ENCODE measurements at places on chromosomes 2 and 18. TPM values are rescaled to one million over a fixed set of nuclear protein-coding genes. Genes with fewer than 3 reads are reported as not detected.
A peak's percentile ranks its signal among the peaks of the same experiment; 100 is the strongest.

DNA sequence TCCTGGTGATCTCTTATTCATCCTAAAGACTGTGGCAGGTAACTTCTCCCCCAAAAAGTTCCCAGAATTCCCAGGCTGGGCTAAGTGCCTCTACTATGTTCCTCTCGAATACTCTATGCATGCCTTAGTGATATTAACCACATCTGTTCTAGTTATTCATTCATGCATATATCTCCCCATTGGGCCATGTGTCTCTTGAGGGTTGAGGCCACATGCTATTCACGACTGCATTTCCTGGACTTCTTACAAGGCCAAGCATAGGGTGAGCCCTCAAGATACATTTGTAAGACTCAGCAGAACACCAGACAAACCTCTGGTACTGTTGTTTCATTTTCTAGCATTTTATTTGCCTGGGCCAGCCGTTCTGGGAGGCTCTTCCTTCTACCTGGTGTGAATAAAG is 117.0 kb downstream of the EN1 start:
- no peaks in the 10 kb centered on the region for H3K4me1 ChIP-seq
- DNase-seq = no peak
- H3K27ac ChIP-seq = no peak overlapping the region
- no peaks in the 10 kb centered on the region for H3K27me3 ChIP-seq
- H3K36me3 ChIP-seq = no peaks in the 10 kb centered on the region

- H3K4me3 ChIP-seq = no peak overlapping the region
- no peak for DNase-seq
- H3K27ac ChIP-seq = no peak overlapping the region
- no peaks in the 10 kb centered on the region for H3K4me1 ChIP-seq
These were observed 56.1 kb downstream of the CNTNAP5 start for GRCh38 chr2:124081154-124081716.

DNA sequence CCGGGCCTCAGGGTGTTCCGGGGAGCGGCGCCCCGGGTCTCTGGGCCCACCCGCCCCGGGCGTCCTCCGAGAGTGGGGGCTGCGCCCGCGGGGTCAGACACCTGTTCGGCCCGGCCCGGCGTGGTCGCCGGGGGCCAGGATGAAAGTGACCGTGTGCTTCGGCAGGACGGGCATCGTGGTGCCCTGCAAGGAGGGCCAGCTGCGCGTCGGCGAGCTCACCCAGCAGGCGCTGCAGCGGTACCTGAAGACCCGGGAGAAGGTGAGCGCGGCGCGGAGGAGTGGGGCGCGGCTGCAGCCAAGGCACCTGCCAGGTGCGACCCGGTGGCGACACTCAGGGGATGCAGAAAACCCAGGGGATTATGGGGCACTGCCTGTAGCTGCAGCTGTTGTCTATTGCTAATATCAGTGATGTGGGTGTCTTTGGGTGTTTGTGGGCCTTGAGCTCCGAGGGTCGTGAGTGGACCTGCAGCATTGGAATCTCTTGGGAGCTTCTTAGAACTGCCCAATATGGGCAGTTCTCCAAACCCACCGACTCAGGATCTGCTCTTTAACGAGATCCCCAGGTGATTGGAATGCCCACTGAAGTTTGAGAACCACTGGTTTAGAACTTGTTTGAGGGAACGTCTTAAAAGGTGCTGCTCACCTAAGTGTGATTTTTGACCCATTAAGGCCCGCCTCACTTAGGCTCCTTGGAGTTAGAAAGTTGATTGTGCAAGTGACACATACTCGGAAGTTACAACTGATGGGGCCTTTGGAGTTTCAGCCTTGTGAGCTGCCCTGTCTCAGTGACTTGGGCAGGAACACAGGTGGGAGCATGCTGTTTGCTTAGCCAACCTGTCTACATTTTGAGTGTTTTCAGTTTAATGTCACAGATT is 823 bp downstream of the PARD3B start:
- no peaks in the 10 kb centered on the region for H3K27me3 ChIP-seq
- DNase-seq = no peak
- H3K36me3 ChIP-seq = no peaks in the 10 kb centered on the region
- no peak overlapping the region for H3K27ac ChIP-seq

DNA sequence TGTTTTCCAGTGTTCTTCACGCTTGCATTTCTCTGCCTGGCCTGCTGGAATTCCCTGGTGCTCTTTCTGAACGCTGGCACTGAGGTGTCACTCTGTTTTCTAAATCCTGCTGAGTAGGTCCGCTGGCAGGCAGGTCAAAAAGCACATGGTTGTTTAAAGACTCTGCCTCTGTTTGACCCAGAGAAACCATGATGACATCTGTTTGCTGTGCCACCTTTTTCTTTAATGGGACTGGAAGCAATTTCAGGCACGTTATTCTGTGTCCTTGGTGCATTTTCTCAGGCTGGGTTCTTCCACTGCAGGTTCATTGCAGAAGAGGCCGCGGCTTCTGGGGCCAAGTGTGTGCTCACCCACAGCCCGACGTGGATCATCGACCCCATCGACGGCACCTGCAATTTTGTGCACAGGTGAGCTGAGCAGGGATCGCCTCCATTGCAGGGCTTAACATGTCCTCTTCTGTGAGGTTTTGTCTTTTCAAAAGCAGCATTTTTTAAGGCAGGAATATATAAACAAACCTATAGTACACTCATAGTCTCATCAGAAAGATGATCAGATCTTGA is 28.4 kb downstream of the IMPA2 start:
- no peak for DNase-seq
- H3K4me3 ChIP-seq = no peak overlapping the region
- H3K36me3 ChIP-seq = no peaks in the 10 kb centered on the region
- H3K4me1 ChIP-seq = no peaks in the 10 kb centered on the region

GRCh38 chr2:233418761-233419546 is 64.7 kb downstream of the DGKD start:
- H3K36me3 ChIP-seq = no peaks in the 10 kb centered on the region
- no peaks in the 10 kb centered on the region for H3K27me3 ChIP-seq
- H3K4me1 ChIP-seq = peaks cover 65% of the 10 kb centered on the region
- H3K4me3 ChIP-seq = peak overlapping the region; percentile 70
- peak overlapping the region; percentile 80 for H3K27ac ChIP-seq

The CYTIP gene
- total RNA-seq = 290 TPM

The RRM2 gene
- total RNA-seq = 342 TPM
